ENCODE measurements at places on chromosomes 3 and 15. TPM values are rescaled to one million over a fixed set of nuclear protein-coding genes. Genes with fewer than 3 reads are reported as not detected.
A peak's percentile ranks its signal among the peaks of the same experiment; 100 is the strongest.

DNA sequence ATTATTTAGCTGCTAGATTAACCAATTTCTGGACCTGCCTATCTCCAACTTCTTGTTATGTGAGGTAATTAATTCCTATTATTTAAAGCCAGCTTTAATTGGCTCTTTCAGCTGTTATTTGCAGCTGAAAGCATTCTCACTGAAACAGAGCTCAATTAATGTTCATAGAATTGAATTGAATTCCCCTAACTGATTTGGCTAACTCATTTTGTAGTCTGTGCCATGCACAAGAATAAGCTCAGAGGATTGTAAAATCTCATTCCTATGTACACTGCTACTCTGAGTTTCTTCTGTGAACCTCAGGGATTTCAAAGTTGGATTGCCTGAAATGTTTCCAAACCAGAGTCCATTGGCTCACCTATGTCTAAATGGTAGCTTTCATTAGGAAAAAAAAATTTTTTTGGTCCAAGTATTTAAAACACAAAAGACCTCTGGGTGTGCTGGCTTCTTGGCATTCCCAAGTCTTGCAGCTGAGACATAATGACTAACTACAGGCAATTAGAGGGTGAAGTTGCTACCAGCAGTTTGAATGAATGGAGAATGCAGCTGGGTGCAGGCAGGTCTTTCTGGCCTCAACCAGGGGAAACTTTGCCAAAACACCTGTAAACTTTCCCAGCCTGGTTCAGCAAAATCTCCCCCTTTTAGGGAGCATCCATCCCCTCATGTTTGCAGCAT lies 134.3 kb downstream of the EDEM1 start:
- DNase-seq, result no peak

DNA sequence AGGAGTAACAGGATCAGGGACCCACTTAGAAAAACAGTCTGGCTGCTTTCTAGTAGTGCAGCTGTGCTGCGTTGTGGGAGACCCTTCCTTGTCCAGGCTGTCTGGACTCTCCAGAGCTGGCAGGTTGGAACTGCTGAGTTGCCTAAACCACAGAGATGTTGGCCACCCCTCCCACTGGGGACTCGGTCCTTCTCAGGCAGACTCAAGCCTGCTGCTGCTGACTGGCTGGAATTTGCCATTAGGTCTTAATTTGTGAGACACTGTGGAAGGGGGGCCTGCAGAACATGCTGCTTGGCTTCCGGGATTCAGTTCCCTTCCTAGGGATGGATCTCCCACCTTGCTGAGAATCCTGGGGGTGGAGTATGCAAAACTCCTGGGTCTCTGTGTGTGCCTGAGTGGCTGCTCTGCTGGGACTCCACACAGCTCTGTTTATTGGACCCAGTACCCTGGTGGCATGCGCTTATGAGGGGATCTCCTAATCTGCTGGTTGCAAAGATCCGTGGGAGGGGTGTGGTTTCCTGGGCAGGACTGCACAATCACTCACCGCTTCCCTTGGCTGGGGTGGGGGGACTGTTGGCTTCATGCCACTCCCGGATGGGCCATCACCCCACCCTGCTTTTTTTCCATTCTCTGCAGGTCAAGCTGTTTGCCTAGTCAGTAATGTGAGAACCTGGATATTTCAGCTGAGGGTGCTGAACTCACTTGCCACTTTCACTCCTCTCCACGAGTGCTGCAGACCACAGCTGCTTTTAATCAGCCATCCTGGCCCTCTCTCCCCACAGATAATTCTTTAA lies 150.5 kb downstream of the CFAP20DC start:
- peak; percentile 80 for DNase-seq

DNA sequence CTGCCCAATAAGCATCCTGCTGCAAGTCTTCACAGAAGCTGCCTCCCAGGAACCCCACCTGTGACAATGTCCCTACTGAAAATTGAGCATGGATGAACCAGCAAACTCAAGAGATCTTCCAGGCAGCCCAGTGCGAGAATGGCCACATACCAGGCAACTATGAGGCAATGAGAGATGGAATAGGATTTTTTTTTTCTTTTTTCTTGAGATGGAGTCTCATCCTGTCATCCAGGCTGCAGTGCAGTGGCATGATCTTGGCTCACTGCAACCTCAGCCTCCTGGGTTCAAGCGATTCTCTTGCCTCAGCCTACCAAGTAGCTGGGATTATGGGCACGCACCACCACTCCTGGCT lies 60.9 kb upstream of the ARL8B start:
- no peak for DNase-seq

GRCh38 chr3:57192028-57192427 lies 7.8 kb downstream of the HESX1 start:
- DNase-seq, result no peak

GRCh38 chr3:172167892-172168648 lies 128.7 kb downstream of the FNDC3B start:
- DNase-seq, result no peak

GRCh38 chr3:47579875-47580274 lies 1.2 kb upstream of the CSPG5 start:
- DNase-seq, result no peak

DNA sequence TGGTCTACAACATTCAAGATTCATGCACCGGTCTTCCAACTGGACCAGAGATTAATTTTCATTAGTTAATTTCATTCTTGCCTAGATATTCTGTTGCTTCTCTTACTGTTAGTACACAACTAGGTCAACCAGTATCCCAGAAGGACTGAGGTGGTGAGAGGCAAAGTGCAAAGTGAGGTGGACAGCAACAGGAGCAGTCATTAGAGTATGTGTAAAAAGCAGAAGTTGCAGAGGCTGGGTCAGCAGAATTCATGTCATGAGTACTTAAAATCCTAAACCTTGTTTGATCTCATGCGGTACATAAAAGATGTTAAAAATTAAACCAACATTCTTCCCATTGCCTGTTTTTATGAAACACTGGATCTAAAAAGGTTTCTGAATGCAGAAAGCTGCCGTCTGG lies 46.7 kb downstream of the PARP14 start:
- no peak for DNase-seq

GRCh38 chr15:67480741-67481140 lies 40.2 kb upstream of the C15orf61 start:
- no peak for DNase-seq

DNA sequence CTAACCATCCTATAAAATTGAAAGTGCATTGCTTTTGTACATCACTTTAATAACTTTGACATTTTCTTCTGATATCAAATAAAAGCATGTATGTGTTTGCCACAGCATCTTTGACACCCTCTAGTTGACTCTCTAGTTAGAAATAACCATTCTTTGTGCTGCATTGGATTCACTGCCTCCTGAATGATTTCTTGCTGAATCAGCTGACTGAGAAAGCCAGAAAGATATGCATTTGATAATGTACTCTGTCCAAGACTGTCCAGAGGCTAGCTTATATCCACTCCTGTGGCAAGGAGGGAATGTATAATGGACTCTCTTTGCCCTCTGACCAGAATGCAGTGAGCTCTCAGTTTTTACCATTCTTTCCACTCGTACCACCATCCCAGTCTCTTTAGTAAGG lies 6.2 kb downstream of the RAB11A start:
- no peak for DNase-seq

- no peak for DNase-seq
Measured at GRCh38 chr15:50813865-50814264, 48.4 kb upstream of the SPPL2A start.

DNA sequence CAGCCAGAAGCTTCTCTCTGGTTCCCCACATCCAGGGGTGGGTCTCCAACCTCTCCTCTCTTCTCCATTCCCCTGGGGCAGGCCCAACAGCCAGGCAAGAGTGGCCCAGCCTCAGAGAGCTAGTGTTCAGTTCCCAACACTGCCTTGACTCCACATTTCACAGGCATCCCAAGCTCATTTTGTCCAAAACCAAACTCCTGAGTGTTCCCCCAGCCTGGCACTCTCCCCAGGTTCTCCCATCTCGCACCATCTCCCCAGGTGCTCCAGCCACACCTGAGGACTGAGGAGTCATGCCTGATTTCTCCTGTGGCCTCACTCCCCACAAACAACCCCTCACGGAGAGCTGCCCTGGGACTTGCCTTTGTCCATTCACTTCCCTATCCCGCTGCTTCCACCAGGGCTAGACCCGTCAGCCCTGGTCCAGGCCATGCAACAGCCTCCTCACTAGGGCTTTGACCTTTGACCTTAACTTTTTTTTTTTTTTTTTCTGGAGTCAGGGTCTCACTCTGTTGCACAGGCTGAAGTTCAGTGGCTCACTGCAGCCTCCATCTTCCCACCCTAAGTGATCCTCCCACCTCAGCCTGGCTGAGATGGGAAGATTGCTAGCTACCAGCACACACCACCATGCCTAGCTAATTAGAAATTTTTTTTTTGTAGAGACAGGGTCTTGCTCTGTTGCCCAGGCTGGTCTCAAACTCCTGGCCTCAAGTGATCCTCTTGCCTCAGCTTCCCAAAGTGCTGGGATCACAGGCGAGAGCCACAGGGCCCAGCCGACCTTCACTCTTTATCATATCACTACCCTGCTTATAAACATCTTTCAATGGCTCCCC lies 3.9 kb upstream of the CSK start:
- DNase-seq, result no peak

GRCh38 chr15:80060356-80061006 lies 1.0 kb downstream of the ZFAND6 start:
- no peak for DNase-seq

- DNase-seq, result no peak
Measured at GRCh38 chr15:77042955-77043920, 27.7 kb downstream of the TSPAN3 start.

- DNase-seq, result peak; percentile 9
Measured at GRCh38 chr3:112611752-112612515, 29.0 kb downstream of the CCDC80 start.

DNA sequence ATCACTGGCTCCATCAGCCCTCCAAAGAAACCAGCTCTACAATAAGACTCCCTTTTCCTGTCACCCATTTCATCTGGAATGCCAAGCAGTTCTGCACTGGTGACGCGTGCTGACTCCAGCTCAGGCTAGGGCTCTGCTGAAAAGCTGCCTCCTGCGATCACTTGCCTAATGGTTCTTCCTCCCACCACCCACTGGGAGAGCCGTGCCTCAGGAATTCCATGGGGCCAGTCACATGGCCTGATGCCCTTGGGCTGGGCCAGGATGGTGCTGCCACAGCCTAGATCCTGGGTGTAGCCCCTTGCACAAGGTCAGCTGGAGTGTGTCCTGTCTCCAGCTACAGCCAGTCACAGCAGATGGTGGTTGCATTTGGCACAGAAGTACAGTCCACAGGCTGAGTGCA lies 98.9 kb downstream of the DNAJB8 start:
- no peak for DNase-seq

GRCh38 chr3:98786364-98787006 lies 23.3 kb downstream of the ST3GAL6 start:
- DNase-seq, result no peak

- no peak for DNase-seq
Measured at GRCh38 chr3:69566275-69566674, 173.0 kb upstream of the MITF start.

DNA sequence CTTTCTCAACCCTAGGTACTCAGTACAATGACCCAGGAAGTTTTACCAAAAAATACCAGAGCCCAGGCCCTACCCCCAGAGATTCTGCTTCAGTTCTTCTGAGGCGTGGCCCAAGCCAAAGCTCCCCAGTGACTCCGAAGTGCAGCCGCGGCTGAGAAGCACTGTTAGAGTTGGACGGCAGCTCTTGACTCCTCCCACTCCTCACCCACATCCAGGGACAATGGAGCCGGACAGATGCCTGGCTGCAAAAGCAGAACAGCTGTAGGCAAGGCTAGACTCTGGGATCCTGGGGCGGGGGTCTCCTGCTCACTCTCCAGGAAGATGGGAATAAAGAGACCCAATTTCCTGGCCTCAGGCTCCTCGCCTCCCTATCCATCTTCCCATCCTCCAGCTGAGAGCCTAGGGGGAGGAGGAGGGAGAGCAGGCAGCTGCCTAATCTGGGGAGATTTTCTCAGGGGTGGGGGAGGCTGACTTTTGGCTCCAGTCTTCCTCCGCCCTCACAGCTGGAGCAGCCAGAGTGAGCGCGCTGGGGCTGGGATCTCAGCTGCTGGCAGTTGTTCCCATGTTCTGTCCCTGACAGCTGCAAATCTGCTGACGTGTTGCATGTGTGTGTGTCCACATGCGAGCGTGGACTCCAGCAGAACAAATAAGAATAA lies 223.8 kb downstream of the OPA1 start:
- peak; percentile 87 for DNase-seq

DNA sequence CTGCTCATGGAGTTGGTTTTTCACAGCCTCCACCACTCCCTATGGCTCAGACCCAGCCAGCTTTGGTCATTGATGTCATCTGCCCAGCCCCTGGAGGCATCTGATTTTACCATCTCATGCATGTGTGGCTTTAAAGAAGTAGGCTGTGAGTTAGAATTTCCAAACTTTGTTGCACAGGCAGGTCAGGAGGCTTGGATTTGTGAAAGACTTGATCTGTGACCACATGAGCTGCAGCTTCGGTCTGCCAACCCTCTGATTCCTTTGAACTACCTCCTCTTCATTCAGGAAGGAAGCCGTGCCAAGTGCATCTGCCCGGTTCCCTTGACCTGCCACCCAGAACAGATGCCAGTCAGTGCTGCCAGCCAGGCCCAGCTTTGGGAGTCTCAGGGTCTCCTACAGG lies 9.2 kb downstream of the CTXND1 start:
- DNase-seq, result no peak

- no peak for DNase-seq
Measured at GRCh38 chr3:30495172-30496065, 111.0 kb upstream of the TGFBR2 start.

DNA sequence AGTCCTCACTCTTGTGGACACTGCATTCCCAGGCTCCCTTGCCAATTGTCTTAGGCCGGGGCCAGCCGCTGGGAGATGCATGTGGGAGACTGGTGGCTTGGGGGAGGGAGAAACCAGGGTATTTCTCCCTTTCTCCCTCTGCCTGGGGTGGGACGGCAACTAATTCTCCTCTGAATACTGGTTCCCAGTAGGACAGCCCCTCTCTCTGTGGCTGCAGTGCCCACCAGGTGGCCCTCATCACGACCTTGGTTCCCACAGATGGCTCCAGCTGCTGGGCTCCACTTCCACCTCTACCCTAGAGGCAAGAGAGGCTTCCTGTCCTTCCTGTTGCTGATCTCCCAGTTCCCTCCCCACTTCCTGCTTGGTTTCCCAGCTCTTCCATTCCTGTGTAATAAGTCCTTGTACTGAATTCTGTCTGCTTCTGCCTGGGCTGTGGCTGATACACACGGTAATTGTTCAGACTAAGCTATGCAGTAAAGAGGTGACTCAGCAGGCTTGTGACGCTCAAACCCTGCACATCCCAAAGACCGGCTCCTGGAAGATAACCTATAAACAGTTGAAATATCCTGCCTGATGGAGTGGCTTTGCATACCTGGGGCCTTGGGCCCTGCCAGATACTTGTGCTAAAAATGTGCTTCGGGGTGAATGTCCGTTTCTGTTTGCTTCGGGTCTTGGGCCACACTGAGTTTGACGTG lies 20.4 kb upstream of the COPG1 start:
- peak; percentile 64 for DNase-seq

DNA sequence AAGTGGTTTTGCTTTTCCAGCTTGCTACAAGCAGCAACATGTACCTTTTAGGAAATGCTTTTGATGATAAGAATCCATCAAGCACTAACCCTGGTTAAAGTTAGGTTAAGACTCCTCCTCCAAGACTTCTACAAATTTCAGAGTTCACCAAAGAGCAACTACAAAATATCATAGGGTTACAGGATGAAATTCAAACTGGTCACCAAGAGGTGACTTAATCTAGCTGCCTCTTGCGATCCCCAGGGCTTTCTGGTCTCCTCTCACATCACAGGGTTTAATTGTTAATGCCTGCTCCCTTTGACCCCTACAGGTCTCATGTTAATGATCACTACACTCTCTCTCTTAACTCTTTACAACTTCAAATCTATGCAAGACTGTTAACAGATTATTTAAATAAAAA lies 66.5 kb downstream of the DPH6 start:
- DNase-seq, result no peak

Gene CYP1A1
- 0.38 TPM for polyA plus RNA-seq

Gene FOXB1
- polyA plus RNA-seq, result not detected

Gene FBXL2
- polyA plus RNA-seq, result 1.4 TPM

Gene HIGD2B
- not detected for polyA plus RNA-seq

Gene SH2D7
- polyA plus RNA-seq, result not detected

Gene TTLL13
- 0.07 TPM for polyA plus RNA-seq
